ENCODE measurements at places on chromosomes 5 and 9. TPM values are rescaled to one million over a fixed set of nuclear protein-coding genes. Genes with fewer than 3 reads are reported as not detected.

Gene ECM2
- 1.9 TPM for polyA plus RNA-seq

Gene NR4A3
- 2.0 TPM for polyA plus RNA-seq

Gene PCDHA7
- polyA plus RNA-seq: 0.44 TPM

Gene SPINK7
- polyA plus RNA-seq: not detected

- DNase-seq: no peak
Measured at GRCh38 chr5:163460562-163461171, at the start of gene HMMR. Gene HMMR (plus strand): TSS chr5:163460632. CDS start chr5:163460693, 61 bp downstream.

DNA sequence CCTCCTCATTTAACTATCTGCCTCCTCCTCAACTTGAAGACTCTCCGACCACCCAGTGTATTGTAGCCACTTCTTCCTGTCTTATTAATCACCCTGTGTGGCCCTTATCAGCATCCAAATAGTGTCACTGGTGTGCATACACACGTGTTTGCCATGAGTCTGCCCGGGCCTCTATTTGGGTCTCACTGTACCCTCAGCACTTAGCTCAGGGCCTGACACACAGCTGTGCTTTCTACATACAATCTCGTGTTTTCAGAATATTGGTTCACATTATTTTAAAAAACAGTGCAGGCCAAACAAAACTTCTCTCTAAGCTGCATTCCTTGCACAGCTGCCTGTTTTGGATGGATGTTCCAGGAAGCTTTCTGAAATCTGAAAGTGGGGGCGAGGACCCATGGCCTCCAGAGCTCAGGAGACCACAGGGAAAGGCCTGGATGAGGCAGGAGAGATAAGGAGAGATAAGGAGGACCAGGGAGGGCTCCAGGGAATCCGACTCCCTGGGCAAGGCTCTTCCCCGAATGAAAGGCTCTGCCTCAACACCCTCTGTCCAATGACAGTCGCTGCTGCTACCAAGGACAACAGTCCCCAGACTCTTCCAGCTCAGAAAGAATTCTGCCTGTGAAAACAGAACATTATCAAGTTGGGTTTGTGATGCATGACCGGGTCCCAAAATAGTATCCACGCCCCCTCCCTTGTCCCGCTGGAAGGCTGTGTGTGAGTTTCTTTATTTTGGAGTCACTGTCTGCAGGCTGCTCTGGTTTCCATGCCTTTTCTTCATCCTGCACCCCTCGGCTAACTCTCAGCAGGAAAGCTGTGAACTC is 255.6 kb downstream of the NSG2 start:
- no peak for DNase-seq

Gene TAF1L
- polyA plus RNA-seq: not detected

DNA sequence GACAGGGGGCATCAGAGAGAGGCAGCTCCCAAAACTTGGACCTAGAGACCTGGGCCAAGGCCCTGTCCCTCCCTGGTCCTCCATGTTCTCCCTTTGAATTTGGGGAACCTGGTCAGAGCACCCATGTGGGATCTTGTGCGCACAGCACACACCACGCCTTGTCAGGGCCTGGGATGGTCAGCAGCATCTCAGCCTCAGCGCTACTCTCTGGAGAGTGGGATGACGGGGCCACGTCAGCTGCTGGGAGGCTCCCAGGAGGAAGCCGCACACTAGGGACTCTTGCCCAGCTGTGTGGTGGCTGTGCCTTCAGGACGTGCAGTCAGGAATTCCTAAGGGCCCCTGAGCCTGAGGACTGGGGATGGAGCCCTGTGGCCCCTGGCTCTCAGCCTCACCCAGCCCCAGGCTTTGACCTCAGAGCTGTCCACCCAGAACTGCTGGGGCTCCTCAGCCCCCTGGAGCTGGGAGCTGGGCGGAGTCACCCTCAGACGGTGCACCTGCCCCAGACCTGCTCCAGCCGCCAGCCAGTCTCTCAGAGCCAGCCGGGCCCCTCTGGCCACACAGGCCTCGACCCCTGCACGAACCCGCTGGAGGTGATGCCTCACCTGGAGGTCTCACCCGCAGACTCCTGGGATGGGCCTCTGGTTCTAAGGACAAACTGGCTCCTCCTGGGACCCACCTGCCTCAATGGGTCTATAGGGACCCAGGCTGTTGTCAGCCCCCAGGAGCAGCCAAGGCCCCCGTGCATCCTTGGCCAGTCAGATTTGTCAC is 38.3 kb upstream of the EGFL7 start:
- DNase-seq: no peak

DNA sequence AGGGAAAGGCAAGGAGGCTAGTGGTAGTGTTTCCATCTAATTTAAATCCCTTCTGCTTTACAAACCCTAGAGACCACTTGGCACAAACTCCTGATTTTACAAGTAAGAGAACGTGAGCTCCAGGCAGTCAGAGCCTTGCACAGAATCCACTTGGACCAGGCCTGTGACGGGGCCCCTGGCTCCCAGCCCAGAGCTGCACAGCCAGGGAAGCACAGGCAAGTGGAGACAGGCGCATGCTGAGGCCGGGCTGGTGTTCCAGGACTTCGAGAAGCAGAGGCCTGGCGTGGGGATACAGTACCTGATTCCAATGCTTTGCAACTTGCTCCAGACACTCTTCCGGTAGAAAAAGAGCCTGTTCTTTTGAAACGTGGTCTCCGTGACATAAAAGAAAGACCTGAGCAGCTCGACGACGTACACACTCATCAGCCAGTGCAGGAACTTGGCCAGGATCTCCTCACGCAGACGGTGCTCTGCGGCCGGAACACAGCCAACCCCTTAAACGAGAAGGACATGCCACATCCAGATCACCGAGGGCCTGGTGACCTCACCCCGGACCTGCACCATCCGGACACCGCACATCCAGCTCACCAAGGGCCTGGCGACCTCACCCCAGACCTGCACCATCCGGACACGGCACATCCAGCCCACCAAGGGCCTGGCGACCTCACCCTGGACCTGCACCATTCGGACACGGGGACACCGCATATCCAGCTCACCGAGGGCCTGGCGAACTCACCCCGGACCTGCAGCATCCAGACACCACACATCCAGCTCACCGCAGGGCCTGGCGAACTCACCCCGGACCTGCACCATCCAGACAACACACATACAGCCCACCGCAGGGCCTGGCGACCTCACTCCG is 12.5 kb downstream of the TERT start:
- no peak for DNase-seq

- no peak for DNase-seq
Measured at GRCh38 chr9:14480526-14480925, 166.6 kb upstream of the NFIB start.

Gene CDC37L1
- 8.8 TPM for polyA plus RNA-seq

DNA sequence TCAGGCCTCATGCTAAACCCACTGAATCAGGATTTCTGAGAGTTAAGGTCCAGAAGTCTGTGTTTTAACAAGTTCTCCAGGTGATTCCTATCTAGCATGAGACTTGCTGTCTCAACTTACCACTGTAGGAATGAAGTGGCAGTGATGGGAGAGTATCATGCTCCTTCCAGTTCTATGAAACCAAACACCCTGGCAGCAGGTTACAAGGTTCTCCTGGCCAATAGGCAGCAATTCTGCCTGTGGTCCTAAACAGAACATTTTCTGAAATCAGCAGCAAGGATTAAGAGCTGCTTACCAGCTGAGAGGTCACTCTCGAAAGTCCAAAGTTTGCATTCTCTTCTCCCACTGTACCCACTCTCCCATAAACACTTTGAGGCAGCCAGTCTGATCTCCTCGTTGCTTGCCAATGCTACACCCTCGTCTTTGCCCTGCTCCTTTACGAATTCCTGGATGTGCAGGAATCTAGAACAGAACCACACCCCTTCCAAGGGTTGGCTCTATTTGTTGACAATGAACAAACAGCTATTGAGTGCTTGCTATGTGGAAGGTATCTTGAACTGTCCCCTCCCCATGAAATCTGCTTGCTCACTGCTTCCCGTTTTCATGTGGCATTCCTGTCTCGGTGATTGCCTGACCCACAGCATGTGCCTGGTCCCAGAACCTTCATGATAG is 100.5 kb downstream of the TMEM174 start:
- no peak for DNase-seq

Gene PGGT1B
- 2.1 TPM for polyA plus RNA-seq

Gene ASPN
- 8.2 TPM for polyA plus RNA-seq

GRCh38 chr5:132655821-132656773 is 1.9 kb upstream of the IL13 start:
- no peak for DNase-seq

- no peak for DNase-seq
Measured at GRCh38 chr9:133882849-133883755, 109.0 kb downstream of the VAV2 start.

GRCh38 chr9:94874316-94874715 is 147.8 kb downstream of the AOPEP start:
- peak; percentile 53 for DNase-seq

DNA sequence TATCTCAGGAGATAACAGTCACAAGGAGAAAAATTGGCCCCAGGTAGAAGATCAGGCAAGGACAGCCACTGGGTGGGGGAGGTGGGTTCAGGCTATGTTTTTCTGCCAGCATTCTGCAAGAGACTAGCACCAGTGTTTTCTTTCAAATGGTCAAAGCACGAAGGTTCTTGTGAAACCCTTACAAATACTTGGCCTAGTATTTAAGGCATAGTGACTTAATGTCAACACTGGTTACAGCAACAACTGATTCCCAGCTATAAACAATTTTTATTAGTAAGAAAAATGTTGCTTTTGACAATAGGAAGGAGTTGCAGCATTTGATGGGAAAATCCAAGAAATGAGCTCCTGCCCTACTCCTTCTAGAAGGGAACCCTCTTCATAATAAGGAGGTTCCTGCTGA is 349.6 kb downstream of the SLIT3 start:
- peak; percentile 63 for DNase-seq

Gene SHOC1
- polyA plus RNA-seq: not detected

DNA sequence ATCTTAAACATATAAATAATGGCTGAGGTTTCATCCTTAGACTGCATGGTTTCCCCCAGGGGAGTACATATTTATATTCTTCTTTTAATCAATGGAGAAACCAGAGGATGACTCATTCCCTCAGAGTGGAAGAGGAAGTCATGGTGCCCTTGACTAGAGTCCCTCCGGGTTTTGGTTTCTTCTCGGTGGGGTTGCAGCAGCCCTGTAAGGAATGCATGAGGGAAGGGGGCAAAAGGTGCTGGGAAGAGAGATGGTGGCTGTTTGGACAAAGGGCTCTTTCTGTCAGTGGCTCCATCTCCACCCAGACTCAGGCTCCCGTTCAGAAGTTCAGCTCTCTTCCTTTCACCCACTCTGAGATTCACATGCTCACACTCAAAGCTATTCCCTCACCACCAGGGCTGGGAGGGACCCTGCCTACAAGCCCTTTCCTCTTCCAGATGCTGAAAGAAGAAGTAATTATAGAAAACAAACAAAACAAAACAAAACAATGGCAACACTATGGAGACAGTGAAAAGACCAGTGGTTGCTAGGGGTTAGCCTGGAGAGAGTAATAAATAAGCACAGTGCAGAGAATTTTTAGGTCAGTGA is 129.8 kb upstream of the IL12B start:
- no peak for DNase-seq

GRCh38 chr5:141512390-141512910 is 23.6 kb downstream of the PCDHGC5 start:
- DNase-seq: no peak

Gene SNX2
- polyA plus RNA-seq: 33.1 TPM

GRCh38 chr5:68214482-68215207 is 911 bp upstream of the PIK3R1 start:
- DNase-seq: no peak

- no peak for DNase-seq
Measured at GRCh38 chr5:34538026-34538672, 118.0 kb upstream of the RAI14 start.

DNA sequence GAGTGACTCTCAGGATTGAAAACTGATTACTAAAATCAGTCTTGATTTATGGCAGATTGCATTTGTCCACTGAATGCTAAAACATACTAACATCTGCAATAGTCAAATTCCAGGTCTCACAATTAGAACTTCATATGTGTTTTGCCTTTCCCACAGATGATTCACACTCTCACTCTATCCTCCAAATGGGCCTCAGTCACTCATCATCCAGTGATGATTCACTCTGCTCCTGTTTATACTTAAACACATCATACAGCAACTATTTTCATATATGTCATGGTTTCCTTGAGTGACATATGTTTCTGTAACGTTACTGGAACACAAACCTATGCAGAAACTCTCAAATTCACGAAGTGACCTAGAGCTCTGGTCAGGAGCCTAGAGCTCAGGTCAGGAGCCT is 512.9 kb downstream of the HINT1 start:
- no peak for DNase-seq
